AG04450 (cell line): ENCODE measurements at places on chromosomes 2 and 18. TPM values are rescaled to one million over a fixed set of nuclear protein-coding genes. Genes with fewer than 3 reads are reported as not detected.

Gene PMAIP1
- polyA plus RNA-seq, result 38.8 and 57.1 TPM in 2 replicates

Gene SERPINB12
- not detected in 2 replicates for polyA plus RNA-seq

Gene RFTN2
- polyA plus RNA-seq, result 5.2 and 5.7 TPM in 2 replicates

Gene FOXI3
- polyA plus RNA-seq, result not detected in 2 replicates

- DNase-seq, result no peak
Measured at GRCh38 chr2:113214141-113214540, 40.4 kb downstream of the PSD4 start.

GRCh38 chr2:234305846-234306245, 191.0 kb downstream of the ARL4C start:
- no peak for DNase-seq

DNA sequence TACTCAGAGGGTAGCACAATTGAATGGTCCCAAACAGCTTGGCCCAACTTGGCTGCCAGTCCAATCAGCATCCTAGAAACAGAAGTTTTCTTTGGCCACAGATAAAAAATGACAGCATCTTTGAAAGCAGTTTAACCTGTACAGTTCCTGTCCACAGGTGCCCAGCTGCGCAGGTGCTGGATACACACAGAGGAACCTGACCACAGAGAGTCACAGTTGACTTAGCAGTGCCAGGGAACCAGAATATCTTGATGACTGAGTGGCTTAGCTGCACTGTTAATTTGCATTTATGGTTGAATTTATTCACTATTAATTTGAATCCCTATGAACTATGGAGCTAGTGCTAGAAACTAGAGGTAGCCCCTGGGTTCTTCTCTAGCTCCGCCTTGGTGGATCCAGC, 93.7 kb downstream of the TPGS2 start:
- no peak for DNase-seq

GRCh38 chr2:80530442-80531064, 226.0 kb upstream of the LRRTM1 start:
- DNase-seq, result no peak

- no peak for DNase-seq
Measured at GRCh38 chr2:240395896-240396622, 39.4 kb upstream of the GPC1 start.

DNA sequence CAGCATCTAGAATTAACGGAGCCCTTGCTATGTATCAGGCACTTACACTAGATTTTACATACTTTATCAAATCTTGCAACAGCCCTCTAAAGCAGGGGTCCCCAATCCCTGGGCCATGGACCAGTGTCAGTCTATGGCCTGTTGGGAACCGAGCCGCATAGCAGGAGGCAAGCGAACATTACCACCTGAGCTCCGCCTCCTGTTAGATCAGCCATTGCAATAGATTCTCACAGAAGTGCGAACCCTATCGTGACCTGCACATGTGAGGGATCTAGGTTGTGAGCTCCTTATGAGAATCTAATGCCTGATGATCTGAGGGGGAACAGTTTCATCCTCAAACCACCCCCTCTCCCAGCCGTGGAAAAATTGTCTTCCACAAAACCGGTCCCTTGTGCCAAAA, 13.4 kb downstream of the DNAJB2 start:
- DNase-seq, result no peak
